CD4-positive, alpha-beta T cell treated with Interferon gamma for 1 hour (primary cell): ENCODE measurements at places on chromosomes 4 and X.

DNA sequence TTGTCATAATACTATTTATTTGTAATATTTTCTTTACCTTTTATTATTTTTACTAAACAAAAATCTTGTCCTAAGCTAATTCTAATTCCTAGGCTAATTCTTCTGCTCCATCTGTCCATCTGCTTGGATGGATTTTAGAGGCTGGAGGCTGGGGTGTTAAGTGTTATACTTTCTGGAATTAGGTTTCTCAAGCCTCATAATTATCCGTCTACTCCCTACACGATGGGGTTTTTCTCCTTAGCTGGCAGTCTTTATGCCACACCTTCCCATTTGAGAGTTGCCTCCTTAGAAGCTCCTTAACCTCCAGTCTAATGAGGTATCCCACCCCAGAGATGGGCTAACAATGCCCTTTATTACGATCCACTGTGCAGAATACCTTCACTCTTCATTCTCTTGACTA lies 37.6 kb upstream of the LGI2 start:
- DNase-seq, result no peak

DNA sequence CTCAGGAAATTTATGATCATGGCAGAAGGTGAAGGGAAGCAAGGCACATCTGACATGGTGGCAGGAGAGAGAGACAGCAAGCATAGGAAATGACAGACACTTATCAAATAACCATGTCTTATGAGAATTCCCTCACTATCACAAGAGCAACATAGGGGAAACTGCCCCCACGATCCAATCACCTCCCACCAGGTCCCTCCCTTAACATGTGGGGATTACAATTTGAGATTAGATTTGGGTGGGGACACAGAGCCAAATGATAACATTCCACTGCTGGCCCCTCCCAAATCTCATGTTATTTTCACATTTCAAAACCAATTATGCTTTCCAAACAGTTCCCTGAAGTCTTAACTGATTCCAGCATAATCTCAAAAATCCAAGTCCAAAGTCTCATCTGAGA lies 8.2 kb upstream of the TMA16 start:
- no peak for DNase-seq

DNA sequence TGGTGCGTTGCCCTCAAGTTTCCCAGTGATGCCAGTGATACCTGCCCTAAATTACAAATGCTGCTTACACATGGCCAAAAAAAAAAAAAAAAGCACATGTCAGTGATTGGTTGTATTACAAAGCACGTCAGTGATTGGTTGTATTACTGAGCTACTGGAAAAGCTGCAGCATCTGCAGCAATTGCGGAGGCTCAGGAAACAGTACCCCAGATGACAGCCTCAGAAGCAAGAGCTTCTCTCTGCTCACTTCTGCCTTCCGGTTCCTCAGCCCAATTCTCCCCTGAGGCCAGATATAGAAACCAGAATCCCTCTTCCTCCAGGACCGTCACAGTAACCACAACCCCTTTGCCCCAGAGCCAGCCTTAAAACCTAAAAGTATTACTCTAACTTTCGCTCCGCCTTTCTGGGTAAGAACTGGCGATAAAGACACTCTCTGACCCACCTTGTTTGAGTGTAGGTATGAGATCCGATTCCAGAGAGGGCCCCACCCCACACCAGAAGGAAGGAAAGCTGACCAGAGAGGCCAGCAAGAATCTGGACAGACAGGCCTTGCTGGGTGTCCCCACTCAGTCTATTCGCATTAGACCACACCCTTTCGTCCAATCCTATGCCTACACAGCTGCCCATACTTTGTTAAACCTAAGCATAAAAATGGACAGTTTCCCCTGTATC lies 85.0 kb upstream of the SORBS2 start:
- DNase-seq, result no peak

GRCh38 chrX:2928191-2928582 lies 952 bp downstream of the ARSD start:
- DNase-seq, result peak; percentile 26

GRCh38 chr4:1417522-1418390 lies 11.5 kb upstream of the NKX1-1 start:
- no peak for DNase-seq

GRCh38 chr4:143351774-143352451 lies 15.2 kb downstream of the GAB1 start:
- DNase-seq, result no peak

DNA sequence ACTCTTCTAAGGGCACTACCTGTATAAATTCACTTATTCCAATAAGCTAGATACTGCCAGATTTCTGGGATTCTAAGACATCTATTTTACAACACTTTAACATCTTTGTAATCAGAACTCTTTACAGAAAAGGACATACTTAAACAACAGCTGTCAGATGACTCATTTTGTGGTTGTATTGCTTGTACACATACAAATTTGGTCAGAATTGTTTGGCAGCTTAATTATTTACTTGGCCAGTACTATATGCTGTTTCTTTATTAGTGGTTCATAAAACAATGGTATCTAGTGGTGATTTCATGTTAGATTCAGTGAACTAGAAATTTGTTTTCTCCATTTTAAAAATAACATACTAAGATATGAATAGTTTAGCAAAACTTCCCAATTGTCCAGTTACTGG lies 27.2 kb downstream of the PALLD start:
- no peak for DNase-seq

- DNase-seq, result no peak
Measured at GRCh38 chr4:39320381-39321115, 45.6 kb downstream of the RFC1 start.

GRCh38 chr4:85078016-85078415 lies 111.5 kb upstream of the WDFY3 start:
- DNase-seq, result no peak

- DNase-seq, result no peak
Measured at GRCh38 chrX:107753187-107753586, 22.4 kb downstream of the TSC22D3 start.

DNA sequence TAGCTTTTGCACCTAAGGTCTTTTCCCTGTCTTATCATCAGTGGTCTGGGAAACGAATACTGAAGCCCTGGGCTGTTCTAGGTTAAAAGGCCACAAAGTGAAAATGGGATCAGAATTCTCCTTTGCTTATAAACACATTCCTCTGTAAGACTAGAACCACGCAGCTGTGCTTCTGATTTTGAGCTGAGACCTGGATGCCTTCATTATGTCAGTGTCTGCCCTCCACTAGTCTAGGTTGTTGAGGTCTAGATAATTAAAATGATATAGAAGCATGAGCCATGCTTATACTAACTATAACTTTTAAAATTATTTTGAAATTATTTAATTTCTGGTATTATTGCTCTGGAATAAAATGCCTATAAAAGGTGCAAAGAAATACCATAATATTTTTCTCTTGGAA lies 403.9 kb downstream of the ADGRL3 start:
- no peak for DNase-seq

- no peak for DNase-seq
Measured at GRCh38 chr4:153553819-153554170, 87.6 kb downstream of the TMEM131L start.

DNA sequence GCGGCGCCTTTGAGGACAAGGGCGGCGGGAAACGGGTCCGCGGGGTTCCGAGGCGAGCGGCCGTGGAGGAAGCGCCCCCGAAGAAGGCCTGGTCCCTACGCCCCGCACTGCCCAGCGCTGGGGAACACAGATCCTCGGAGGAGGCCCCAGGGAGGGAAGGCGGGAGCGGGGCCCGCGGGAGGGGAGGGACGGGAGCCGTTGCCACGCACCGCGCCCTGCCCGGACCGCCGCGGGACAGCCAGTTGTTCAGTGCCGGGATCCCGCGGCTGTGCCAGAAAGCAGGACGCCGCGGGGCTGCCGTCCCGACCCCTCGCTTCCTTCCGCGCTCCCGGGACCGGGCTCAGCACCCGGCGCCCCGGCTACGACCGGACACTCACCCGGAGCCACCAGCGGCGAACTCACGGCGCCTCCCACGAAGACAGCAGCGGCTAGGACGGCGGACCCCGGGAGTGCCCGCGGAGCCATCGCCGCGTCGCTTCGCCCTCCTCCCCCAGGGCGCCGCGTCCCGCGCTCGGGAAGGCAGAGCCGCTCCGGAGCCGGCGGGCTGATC lies 278 bp downstream of the RELL1 start:
- DNase-seq, result peak; percentile 27

- no peak for DNase-seq
Measured at GRCh38 chr4:6497796-6498195, 25.4 kb upstream of the PPP2R2C start.

- DNase-seq, result no peak
Measured at GRCh38 chr4:94680176-94680862, 77.4 kb upstream of the BMPR1B start.

GRCh38 chr4:95050980-95051701 lies 293.4 kb downstream of the BMPR1B start:
- no peak for DNase-seq

GRCh38 chrX:39063037-39063436 lies 261.8 kb downstream of the MID1IP1 start:
- peak; percentile 57 for DNase-seq

- DNase-seq, result peak; percentile 56
Measured at GRCh38 chrX:72121383-72121782, 10.3 kb downstream of the RTL5 start.

- DNase-seq, result no peak
Measured at GRCh38 chr4:93645120-93645519, 183.4 kb upstream of the ATOH1 start.

DNA sequence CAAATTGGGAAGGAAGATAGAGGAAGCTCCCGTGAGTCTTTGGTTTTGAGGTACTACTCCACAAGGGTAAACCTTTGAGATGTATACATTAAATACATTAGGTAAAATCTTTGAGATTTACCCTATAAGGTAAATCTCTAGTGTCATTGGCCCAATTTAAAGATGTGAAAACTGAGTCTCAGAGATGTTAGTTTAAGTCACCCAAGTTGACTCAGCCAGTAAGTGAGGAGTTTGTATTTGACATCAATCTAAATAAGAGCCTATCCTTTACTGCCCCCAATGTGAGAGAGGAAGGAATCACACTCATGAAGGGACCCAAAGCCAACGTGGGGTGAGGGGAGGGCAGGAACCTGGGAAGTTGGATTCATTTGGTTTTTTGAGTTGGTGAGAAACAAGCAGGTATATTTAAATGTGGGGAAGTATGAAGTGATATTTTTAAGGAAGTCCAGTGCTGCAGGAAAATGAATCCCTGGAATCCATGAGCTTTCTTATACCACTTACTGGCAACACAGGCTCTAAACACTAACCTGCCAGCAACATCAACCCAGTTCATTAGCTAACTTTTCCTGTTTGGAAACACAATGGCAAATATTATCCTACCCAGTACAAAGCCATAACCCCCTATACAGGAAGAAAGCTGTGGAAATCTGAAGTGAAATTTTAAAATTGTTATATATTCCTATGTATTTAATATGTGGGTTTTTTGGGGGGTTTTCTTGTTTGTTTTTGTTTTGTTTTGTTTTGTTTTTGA lies 55.3 kb downstream of the PALLD start:
- DNase-seq, result no peak

- no peak for DNase-seq
Measured at GRCh38 chr4:86661418-86661817, 67.3 kb downstream of the PTPN13 start.

DNA sequence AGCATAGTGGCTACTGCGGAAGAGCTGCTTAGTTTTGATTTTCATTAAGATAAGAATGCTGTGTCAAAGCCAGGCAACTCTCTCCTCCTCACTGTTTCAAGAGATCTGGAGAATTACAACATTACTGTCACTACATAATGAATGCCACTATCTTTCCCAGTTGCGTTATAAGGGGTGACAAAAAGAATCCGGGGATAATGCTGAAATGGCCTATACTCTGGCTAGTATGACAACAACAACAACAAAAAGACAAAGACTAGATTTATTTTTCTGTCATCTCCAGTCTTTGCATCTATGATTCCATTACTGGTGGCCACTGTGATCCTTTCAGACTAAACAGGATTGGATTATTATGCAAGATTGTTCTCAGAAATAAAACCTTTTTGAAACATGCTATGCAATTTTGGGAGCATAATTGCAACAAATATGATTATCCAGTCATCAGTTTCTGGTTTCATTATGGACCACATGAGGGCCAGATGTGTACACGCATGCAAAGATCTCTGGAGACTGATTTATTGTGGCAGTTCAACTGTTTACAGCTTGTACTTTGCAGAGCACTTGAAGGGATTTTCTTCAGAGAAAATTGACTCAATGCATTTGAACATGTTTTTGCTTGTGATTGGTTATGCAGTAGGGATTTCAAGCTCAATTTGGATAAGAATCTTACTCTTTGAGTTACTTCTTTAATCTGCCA lies 31.1 kb upstream of the SPANXB1 start:
- no peak for DNase-seq

DNA sequence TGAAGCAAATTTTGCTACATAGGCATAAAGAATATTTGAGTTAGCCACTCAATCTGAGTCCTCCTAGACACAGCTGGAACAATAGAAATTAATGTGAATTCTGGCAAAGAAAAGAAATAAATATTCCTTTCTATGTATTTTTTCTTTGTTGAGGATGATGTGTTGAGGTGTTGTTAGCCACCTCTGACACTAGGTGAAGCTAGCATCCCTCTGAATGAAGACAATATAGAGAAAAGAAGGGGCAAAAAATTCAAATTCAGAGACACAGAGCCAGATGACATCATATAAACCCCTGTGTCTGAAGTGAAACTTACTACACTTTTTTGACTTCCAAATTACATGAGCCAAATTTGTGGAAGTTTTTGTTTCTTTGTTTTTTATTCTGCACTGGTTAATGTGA lies 34.6 kb upstream of the TMPRSS11D start:
- no peak for DNase-seq

- DNase-seq, result no peak
Measured at GRCh38 chr4:1447676-1448588, 41.7 kb upstream of the NKX1-1 start.

- no peak for DNase-seq
Measured at GRCh38 chrX:67953658-67954057, 409.8 kb downstream of the AR start.

DNA sequence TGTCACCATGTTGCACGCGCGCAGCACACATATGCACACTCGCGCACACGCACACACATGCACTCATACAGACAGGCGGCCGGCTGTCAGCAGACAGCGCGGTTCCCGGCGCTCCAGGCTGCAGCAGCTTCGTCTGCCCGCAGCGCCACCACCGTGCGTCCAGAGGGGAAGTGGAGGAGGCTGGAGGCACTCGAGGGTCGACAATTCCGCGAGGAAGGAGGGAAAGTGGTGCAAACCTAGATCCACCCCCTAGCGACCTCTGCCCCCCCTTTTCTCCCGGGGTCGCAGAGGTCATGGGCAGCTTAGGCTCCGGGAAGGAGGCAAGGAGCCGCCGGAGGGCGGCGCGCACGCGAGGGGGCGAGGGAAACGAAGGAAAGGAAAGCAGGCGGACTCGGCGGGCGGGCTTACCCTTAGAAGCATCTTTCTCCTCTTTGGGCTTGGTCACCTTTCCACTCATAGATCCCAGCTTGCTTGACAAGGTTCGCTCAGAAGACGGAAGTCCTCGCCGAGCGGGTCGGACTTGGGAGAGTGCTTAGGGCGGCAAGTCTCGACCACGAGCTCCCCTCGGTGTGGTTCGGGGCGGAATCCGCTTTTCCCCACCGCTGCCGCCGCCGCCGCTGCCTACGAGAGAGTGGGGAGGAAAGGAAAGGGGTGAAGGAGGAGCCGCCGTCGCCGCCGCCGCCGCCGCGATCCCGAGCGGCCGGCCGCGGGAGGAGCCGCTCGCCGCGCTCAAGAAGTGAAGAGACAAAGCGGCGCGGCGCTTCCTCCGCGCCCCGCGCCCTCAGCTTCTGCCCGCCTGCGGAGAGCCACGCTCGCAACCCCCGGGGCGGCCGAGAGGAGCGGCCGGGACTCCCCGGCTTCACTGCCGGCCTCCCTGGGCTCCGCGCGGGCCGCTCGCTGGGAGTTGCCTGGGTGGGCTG lies 326.6 kb upstream of the F9 start:
- no peak for DNase-seq

- no peak for DNase-seq
Measured at GRCh38 chrX:30489323-30489722, 88.2 kb downstream of the TASL start.

GRCh38 chr4:140680686-140681085 lies 75.5 kb downstream of the TBC1D9 start:
- DNase-seq, result no peak
